ENCODE measurements at places on chromosomes 6 and 20.

DNA sequence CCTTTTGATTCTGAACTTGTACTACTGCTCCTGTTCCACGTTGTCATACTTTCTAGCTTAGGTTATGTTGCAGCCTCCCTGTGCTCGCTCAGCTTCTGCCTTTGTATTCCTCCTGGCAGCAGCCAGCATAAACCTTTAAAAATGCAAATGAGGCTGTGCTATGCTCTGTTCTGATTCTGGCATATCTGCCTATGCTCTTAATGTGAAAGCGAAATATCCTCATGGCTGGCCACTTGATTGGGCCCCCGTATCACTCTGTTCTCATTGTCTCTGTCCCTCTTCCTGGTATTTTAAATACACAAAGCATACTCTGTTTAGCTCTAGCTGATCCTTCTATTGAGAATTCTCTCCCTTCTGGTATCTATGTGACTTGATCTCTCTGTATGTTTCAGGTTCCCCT is 139.0 kb downstream of the JARID2 start:
- DNase-seq, result peak; percentile 89

DNA sequence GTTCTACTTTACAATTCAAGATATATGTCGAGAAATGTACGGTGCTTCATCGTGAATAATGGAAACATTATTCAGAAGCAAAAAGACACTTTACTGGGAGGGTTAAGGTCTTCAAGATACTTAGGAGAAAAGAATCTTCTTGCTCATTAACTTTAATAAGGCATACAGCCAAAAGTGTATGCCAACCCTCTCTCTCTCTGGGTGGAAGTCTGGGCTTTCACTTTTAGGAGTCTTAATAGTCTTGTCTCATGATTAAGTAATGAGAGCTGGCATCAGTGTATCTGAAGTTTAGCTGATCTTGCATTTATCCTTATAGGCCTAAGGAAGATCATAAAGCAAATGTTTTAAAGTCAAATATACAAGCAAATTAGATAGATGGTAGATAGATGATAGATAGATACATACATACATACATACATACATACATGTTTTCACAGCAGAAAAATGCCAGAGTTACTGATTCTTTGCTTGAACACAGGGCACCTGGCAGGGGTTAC is 21.5 kb downstream of the OLIG3 start:
- DNase-seq, result no peak

DNA sequence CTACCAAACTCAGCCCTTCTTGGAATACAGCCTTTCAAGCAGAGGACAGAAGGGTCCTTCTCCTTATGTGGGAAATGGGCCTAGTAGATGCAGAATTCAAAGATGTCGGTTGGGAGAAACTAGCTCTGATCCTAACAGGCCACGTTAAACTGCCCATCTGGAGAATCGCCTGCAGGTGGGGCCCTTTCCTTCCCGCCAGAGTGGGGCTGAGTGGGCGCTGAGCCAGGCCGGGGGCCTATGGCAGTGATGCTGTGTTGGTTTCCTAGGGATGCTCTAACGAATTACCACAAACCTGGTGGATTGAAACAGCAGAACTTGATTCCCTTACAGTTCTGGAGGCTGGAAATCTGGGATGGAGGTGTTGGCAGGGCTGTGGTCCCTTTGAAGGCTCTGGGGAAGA is 9.1 kb downstream of the MAPK13 start:
- DNase-seq, result peak; percentile 76

GRCh38 chr6:87289571-87289970 is 32.8 kb upstream of the SMIM8 start:
- DNase-seq, result no peak

- DNase-seq, result no peak
Measured at GRCh38 chr20:39310363-39310995, 348.3 kb downstream of the DHX35 start.

- DNase-seq, result no peak
Measured at GRCh38 chr6:167127785-167128531, 5.1 kb downstream of the CCR6 start.

- peak; percentile 50 for DNase-seq
Measured at GRCh38 chr20:8693709-8694108, 375.2 kb upstream of the PLCB4 start.

DNA sequence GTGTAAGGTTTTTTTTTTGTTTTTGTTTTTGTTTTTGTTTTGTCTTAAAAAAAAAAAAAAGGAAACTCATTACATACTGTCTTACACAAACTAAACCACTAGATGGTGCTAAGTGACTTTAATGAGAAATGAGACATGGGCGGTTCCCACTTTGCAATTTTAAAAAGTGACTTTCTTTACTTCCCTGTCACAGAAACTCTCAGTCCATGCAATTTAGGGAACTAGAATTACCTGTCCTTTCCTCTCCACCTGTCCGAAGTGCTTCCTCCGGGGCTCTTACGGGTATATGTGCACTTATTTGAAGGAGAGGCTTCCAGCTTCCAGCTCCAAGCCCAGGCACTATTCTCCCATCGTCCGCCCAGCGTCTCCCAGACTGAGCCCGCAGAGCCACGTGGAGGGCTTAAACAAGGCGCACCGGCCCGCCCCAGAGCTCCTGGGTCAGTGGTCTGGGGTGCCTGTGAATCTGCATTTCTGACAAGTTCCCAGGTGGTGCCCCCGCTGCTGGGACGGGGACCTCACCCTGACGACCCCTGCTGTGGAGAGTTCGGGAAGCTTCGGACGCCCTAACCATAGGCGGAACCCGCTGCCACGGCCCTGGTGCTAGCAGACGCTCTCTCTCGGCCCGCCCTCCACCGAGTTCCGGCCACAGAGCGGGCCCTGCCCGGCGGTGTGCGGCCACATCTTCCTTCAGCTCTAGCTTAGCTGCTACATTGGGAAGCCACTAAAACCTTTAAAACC is 26.1 kb downstream of the BFSP1 start:
- DNase-seq, result peak; percentile 71

- no peak for DNase-seq
Measured at GRCh38 chr6:125252891-125253290, 48.9 kb downstream of the HDDC2 start.

DNA sequence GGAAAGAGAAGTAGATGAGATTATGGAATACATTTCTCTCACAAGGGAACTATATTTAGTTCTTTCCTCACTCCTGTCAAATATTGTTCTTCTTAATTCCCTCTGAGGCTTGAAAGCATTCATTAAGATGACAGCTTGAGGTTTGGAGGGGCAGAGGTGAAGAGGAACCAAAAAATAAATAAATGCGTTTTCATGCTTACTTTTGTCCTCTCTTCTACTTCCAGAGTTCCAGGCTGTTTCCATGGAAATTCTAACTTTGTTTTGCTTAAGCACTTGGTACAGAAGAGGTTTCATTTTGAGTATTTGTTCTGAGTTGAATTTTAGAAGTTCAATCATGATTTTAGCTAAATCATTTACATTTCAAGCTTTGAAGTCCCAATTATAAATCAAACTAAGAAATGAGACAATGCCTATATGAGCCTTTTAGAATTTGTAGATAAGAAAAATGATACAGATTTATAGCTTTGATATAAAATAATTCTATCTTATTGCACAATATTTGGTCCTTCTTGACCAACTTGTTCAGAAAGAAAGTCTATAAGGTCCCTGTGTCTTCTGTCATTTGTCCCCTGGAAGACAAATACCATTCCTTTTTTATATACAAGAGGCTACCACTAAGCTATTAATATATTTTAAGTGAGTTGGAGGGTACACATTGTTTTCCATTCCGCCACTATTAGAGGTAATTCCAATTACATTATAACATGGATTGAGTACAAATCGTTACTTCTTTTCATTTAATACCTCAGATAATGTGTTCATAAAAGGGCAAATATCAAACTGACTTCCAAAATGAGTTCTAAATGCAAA is 16.3 kb downstream of the RBM24 start:
- DNase-seq, result no peak

DNA sequence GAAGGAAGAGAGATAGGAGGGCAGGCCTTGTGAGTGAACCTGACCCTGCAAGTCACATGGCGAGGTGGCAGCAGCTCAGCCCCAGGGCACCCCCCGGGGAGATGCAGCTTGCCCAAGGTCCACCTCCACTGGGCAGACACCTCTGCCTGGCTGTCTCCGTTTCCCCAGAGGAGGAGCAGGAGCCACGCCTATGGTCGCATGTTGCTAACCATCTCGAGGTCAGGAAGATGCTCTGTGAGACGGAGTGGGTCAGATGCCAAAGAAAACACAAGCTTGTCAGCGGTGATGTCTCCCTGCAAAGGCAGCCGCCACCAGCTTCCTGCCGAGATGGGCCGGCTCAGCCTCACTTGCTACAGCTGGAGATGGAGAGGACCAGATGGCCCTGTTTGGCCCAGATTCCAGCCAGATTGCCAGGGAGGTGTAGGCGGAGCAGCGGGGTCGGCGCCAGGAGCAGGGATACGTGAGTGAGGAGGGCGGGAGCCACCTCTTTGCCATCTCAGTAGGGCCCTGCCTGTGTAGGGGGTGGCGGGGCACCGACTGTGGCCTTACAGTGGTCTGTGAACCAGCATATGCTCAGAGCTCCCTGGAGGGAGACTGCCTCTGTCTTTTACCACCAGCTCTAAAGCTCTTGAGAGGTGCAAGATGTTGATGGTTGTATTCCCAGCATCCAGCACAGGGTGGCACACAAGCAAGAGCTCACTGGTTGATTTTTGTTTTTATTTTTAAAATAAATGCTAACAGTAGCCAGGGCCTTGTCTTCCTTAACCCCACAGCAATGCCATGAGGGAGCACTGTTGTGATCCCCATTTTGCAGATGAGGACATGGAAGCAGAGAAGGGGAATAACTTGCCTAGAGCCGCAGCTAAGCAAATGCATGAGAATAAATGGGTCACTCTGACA is 42.9 kb upstream of the FAM83D start:
- no peak for DNase-seq

DNA sequence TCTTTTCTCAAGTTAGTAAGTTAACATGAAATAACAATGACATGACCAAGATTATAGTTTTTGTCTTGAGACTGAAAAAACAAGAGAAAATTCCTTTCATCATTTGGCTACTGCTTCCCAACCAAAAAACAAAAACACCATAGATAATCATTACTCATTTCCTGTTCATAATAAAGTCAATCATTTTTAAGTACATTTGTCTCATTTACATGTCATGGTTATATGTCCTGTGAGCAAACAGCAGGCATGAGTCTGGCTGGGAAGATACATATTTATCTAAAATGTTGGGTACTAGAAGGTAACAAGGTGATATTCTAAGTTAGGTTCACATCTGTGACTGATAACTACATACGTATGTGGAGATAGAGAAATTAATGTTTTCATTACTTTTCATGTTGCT is 180.5 kb downstream of the ISM1 start:
- DNase-seq, result no peak

DNA sequence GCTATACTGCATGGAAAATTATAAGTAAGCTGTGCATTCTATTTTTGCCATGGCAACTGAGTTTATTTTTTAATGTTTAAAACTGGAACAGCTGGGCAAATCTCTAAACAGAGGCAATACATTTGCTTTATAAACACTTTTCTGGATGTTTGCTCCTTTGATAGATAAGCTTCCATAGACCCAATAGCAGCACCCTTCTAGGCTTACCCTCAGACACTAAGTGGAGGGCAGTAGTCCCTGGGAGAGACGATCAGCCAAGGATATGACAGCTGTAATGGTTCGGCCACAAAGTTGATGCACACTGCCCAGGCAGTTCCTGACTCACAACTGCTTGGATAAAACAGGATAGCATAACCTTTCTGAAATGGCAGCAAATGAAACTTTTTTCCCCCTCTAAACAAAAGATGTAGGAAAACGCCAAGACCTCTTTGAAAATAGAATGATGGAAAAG is 8.5 kb upstream of the MRPS10 start:
- no peak for DNase-seq
